Gastrocnemius medialis (tissue), 4 donors: ENCODE measurements at places on chromosomes 5 and 9.

DNA sequence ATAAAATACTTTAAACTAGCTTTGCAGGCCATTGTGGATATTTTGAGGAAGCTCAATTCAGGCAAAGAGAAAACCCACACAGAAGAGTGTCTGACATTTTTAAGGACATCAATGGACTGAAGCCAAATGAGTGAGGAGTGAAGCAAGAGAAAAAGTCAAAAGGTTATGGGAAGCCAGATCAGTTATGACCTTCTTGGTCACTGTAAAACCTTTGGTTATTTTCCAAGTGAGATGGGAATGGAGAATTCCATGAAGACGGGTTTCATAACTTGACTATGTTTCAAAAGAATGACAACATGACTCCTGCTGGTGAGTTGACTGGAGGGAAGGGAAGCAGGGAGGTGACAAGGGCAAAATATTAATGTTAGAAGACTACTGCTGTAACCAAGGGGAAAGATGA is 585.2 kb downstream of the EFNA5 start:
- H3K36me3 ChIP-seq: no peaks in the 10 kb centered on the region
- H3K27me3 ChIP-seq: no peaks in the 10 kb centered on the region
- DNase-seq: no peak

DNA sequence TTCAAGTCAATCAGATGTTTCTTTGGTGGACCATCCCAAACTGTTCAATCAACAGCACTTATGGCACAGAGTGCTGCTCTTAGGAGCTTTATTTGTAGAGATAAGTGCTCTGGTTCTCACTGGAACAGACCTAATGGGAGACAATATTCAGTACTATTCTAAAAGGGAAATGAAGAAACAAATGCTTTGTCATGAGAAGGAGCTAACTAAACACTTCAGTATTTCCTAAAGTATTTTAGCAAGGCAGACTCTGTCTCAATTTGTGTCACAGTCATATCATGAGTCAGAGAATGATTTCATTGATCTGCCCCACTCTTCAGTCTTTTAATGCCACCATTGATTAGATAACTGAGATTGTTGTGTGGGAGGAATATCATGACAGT is 175.3 kb downstream of the SLF1 start:
- H3K27me3 ChIP-seq: no peaks in the 10 kb centered on the region
- no peak overlapping the region for H3K4me3 ChIP-seq

DNA sequence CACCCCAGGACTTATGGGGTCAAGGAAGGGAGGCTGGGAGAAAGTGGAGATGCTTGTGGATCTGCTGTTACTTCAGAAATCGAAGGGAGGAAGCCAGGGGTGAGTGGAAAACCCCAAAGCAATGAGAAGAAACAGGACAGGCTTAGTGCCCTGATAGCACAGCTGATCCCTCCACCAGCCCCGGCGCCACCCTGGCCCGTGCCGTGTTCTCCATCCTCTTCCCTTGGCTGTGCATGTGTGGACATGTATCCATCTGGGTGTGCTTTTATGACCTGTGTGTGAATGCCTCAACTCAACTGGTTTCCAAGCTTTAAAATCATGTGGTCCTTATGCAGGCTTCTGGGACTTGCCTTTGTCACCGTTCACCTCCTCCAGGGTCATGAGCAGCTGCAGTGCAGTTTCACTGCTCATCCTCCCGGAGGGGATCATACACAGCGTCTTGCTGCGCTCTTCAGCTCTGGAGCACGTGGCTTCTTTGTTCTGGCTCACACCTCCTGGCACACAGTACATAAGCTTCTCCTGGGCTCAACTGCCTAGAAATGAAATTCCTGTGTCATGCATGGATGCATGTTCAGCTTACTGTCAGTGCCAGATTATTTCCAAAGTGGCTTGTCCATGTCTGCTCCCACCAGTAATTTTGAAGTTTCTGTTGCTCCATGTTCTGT is 58.2 kb downstream of the IPPK start:
- DNase-seq: no peak
- H3K36me3 ChIP-seq: peaks cover 25% of the 10 kb centered on the region
- H3K27ac ChIP-seq: peak overlapping the region; percentile 74
- no peak overlapping the region for H3K4me3 ChIP-seq

DNA sequence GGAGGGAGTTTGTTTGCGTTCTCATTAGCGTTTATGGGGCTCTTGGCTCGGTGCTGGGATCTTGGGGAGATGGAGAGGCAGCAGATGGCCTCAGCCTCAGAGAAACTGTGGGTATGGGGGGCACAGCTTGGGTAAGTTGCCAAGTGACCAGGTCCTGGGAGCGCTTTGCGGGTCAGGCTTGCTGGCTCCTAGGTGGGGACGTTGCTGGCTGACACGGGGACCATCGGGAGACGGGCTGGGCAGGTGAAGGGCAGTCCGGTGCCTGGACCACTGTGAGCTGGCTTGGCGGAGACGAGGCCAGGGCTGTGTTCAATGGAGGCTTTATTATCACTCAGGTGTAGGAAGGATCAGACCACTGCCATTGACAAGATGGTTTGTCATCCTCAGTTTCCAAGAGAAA is 30.0 kb downstream of the FGD3 start:
- no peaks in the 10 kb centered on the region for H3K27me3 ChIP-seq
- no peaks in the 10 kb centered on the region for H3K4me1 ChIP-seq
- H3K27ac ChIP-seq: no peak overlapping the region
- H3K36me3 ChIP-seq: no peaks in the 10 kb centered on the region
- DNase-seq: no peak
- H3K4me3 ChIP-seq: no peak overlapping the region

DNA sequence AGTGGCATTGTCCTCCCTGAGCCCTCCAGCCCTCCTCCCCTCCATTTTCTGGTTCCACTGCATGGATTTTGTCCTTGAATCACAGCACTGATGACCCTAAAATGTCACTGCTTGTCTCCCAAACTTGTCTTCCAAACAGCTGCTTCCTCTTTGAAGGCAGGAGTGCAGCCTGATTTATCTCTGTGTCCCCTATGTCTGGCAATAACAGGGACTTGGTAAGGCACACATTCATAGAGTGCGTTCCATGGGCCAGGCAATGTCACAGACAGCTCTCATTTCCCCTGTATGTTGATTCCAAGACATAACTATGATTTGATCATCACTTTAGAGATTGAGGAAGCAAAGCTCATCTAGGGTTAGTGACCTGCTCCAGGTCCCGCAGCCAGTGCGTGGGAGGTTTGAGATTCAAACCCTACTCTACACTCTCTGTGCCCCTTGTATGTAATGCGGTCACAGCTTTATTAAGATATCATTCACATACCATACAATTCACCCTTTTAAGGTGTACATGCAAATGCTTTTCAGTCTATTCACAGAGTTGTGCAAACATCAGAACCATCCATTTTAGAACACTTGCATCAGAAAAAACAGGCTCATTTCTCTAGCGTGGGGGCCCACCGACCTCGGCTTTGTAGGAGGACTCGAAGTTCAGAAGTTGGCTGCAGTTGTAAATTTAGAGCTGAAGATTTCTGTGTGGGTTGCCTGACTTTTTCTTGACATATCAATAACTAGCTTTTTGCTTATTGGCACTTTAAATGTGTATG is 28.4 kb upstream of the BOD1 start:
- DNase-seq: no peak
- H3K27ac ChIP-seq: no peak overlapping the region
- H3K36me3 ChIP-seq: no peaks in the 10 kb centered on the region

GRCh38 chr5:41935544-41935943 is 10.5 kb downstream of the FBXO4 start:
- H3K27me3 ChIP-seq: no peaks in the 10 kb centered on the region
- no peak overlapping the region for H3K4me3 ChIP-seq

GRCh38 chr5:125928663-125929062 is 494.5 kb upstream of the GRAMD2B start:
- DNase-seq: no peak
- no peaks in the 10 kb centered on the region for H3K4me1 ChIP-seq
- H3K36me3 ChIP-seq: no peaks in the 10 kb centered on the region
- no peak overlapping the region for H3K27ac ChIP-seq
- H3K4me3 ChIP-seq: no peak overlapping the region
- H3K27me3 ChIP-seq: no peaks in the 10 kb centered on the region

DNA sequence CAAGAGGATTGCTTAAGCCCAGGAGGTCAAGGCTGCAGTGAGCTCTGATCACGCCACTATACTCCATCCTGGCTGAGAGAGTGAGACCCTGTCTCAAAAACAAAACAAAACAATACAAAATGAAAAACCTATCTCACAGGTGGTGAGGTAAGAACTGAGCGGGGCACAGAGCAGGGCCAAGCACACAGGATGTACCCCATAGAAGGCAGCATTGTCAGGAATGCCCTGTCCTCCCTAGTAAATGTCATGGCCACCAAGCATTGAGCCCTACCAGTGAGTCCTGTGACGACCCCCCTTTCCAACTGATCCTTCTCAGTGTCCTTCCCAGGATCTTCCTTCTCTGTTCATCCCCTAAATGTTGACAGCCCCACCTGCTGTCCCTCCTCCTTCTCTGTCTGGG is 44.6 kb upstream of the ALDH1B1 start:
- H3K4me1 ChIP-seq: no peaks in the 10 kb centered on the region
- no peak for DNase-seq
- no peaks in the 10 kb centered on the region for H3K27me3 ChIP-seq
- no peaks in the 10 kb centered on the region for H3K36me3 ChIP-seq
- no peak overlapping the region for H3K4me3 ChIP-seq

DNA sequence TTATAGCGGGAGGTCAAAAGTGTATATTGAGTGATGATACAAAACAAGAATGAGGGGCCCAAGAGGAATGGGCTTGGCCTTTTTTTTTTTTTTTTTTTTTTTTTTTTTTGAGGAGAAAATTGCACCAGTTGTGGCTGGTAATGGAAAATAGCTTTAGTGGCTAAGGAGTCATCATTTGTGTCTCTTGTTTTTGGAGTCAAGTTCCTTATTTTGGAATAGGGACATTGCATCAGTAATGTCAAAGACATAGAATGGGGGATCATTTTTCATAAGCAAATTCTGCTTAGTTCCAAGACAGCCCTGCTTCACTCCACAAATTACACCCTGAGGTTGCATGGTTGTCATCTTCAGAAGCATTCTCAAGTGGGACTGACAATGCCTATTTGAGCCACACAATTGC is 137.4 kb downstream of the STK32A start:
- no peaks in the 10 kb centered on the region for H3K4me1 ChIP-seq
- no peaks in the 10 kb centered on the region for H3K27me3 ChIP-seq
- no peak for DNase-seq
- H3K36me3 ChIP-seq: no peaks in the 10 kb centered on the region

DNA sequence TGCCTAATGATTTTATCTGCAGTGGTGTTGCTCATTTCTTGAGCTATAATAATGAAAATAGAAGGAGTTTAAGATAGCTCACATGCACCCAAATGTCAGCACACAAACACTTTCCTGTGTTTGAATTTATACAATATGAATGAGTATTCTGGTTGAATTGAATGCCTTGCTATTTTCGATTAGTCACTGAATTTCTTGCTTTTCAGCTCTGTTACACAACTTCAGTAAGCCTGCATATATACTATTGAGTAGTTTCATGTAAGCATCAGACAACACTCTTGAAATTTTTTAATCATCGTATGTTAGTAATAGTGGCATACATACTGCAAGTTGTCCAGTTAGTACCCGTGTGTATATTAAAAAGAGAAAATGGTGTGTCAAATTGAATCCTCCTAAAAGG is 281.5 kb upstream of the GRIA1 start:
- H3K36me3 ChIP-seq: no peaks in the 10 kb centered on the region
- no peaks in the 10 kb centered on the region for H3K4me1 ChIP-seq
- no peaks in the 10 kb centered on the region for H3K27me3 ChIP-seq
- no peak for DNase-seq

- H3K36me3 ChIP-seq: no peaks in the 10 kb centered on the region
- H3K27me3 ChIP-seq: no peaks in the 10 kb centered on the region
- DNase-seq: no peak
- no peak overlapping the region for H3K27ac ChIP-seq
Observed at GRCh38 chr5:81908771-81909170, 63.1 kb upstream of the ATG10 start.

GRCh38 chr5:79829260-79829659 is 139.6 kb downstream of the CMYA5 start:
- H3K4me1 ChIP-seq: peaks cover 35% of the 10 kb centered on the region
- H3K27me3 ChIP-seq: no peaks in the 10 kb centered on the region
- no peak overlapping the region for H3K27ac ChIP-seq
- DNase-seq: no peak
- H3K36me3 ChIP-seq: no peaks in the 10 kb centered on the region

- DNase-seq: no peak
- no peaks in the 10 kb centered on the region for H3K27me3 ChIP-seq
- no peak overlapping the region for H3K4me3 ChIP-seq
- peaks cover 11% of the 10 kb centered on the region for H3K36me3 ChIP-seq
- H3K4me1 ChIP-seq: peaks cover 19% of the 10 kb centered on the region
Observed at GRCh38 chr5:172981931-172982330, 1.6 kb upstream of the ATP6V0E1 start.

DNA sequence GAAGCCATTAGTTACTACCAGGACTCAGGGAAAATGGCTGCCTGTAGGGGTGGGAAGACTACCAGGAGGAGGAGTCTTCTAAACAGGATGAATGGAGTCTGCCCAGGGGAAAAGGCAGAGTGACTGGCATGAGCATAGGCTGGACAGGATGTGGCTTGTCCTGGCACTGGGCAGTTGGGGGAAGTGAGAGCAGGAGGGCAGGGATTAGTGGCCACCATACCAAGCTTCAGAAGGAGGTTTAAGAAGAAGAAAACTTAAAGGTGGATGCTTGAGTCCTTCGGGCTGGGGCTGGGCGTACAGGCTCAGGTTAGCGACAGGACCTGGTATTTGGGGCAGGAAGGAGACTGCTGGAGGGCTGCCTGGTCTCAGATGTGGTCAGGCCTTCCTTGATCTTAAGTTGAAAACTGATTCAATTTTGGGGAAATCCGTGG is 5.0 kb upstream of the NSD1 start:
- DNase-seq: no peak
- H3K4me3 ChIP-seq: no peak overlapping the region
- no peaks in the 10 kb centered on the region for H3K36me3 ChIP-seq
- no peaks in the 10 kb centered on the region for H3K4me1 ChIP-seq
- H3K27me3 ChIP-seq: no peaks in the 10 kb centered on the region
- no peak overlapping the region for H3K27ac ChIP-seq

DNA sequence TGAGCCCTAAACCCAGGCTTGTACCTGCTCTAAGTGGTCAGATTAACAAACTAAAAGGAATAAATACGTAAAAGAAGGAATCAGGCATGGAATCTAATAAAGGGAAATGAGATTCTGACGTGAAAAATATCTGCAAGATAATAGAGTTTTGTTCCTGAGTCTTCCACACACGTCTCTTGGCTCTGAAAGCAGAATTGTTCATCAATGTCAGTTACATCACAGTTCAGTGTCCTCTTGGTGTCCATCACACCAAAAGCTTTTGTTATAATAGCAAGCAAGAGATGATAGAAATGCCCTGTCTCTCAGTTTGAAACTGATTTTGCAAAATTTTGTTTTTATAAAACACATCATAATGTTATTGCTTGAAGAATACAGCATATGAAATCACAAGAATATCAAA is 34.7 kb upstream of the NMUR2 start:
- no peaks in the 10 kb centered on the region for H3K4me1 ChIP-seq
- H3K27me3 ChIP-seq: no peaks in the 10 kb centered on the region
- no peak for DNase-seq
- H3K36me3 ChIP-seq: no peaks in the 10 kb centered on the region

- no peaks in the 10 kb centered on the region for H3K36me3 ChIP-seq
- no peak for DNase-seq
- H3K4me3 ChIP-seq: no peak overlapping the region
- H3K27ac ChIP-seq: no peak overlapping the region
- no peaks in the 10 kb centered on the region for H3K4me1 ChIP-seq
Observed at GRCh38 chr9:82191082-82191770, 202.7 kb downstream of the SPATA31D1 start.
